ENCODE measurements at places on chromosomes 5 and 9.

- DNase-seq: no peak
Measured at GRCh38 chr9:19782005-19782404, 6.8 kb downstream of the SLC24A2 start.

- no peak for DNase-seq
Measured at GRCh38 chr9:30575218-30575617, 1809.2 kb upstream of the ACO1 start.

DNA sequence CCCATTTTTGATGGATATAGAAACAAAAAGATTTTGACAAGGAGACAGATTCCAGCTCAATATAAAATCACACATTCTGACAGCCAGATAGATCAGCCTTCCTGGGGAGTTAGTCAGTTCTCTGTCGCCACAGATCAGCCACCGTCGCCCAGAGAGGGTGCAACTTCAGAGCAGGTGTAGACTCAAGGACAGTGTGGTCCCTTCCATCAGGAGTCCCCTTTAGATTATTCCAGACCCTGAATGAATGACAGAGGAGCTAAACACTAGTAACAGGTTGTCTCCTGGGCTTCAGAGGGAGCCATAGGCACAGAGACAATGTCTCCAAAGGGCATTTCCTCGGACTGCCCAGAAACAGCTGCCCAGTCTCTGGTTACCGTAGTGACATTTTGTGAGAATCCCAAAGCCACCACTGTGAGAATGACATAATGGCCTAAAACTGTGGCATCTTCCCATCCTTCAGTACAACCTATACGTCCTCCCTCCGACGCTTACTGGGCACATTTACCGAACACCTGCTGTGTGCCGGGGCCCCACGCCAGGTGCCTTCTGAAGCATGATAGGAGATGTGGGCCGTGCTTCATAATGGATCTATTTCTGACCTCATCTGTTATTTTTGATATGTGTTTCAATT, 47.4 kb upstream of the SLC2A8 start:
- DNase-seq: no peak

- DNase-seq: no peak
Measured at GRCh38 chr5:23352446-23352845, 155.0 kb upstream of the PRDM9 start.

GRCh38 chr5:32096891-32097595, 77.1 kb downstream of the GOLPH3 start:
- DNase-seq: no peak

GRCh38 chr5:122846051-122846550, 688 bp downstream of the SNX24 start:
- DNase-seq: no peak

DNA sequence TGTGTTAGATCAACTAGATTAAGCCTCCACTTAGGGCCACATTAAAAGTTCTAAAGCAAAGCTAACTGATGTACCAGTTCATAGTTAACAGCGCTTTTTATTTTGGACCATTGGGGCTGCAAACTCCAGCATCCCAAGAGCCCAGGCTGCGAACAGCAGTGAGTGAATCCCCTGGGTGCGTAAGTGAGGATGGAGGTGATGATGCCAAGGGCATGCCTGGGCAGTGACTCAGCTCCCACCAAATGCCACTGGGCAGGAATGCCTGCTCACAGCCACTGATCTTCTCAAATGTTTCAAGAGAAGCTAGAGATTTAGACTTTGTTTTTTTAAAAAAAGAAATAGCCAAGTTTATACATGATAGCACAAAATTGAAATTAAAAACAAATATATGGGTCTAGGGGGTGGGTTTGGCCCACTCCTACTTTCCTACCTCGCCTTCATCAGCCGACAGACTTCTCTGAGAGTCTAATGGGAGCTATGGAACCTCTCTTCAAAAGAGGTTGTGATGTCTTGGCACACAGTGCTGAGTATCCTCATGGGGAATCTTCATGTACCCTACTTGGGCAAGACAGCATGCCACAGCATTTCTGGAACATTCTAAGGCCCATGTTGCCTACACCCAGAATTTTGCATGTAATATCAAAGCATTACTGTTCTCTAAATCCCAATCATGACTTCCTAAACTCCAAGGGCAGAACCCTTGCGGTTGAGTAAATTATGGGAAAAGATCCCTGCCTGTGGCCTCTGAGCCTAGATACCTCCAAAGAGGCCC, 398.1 kb downstream of the EBF1 start:
- DNase-seq: no peak

All from anterior cingulate cortex (tissue), 58 donors.